ENCODE measurements at places on chromosomes 13 and 19.

DNA sequence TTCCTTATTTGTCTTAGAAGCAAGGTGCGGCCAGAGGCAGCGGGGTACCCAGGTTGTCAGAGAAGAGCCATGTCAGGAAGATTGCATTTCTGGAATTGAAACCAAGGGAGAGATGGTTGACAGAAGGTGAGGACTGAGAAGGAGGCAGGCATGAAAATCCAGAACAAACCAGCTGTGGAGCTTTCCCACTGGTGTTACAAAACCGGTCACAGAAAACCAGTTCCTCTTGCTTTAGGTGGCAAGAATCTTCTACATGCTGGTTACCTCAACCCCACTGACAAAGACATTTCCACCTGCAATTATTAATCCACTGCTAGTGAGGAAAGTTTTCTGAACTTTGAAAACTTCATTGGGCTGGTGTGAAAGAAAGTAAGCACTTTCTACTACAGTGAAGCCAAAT is 64.0 kb upstream of the MED4 start:
- H3K36me3 ChIP-seq, result peaks cover 1% of the 10 kb centered on the region
- no peak overlapping the region for H3K4me3 ChIP-seq
- DNase-seq, result no peak
- H3K4me1 ChIP-seq, result peaks cover 45% of the 10 kb centered on the region

DNA sequence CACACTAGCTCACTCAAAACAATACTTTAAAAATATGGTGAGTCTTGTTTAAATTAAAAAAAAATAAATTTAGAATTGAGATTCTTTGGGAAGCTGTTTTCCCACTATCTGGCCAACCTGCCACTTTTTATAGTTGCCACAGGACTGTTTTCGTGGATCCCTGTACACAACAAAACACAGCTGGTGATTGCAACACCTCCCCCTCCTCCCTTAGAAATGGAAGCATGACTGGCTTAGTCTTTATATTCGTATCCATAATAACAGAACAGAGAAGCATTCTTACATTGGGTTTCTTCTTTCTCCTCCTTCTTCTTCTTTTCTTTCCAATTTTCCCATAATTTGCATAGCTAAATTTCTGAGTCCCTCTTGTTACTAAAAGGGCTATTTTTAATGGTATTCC is 79.5 kb upstream of the GJB6 start:
- no peak overlapping the region for H3K4me3 ChIP-seq
- H3K27ac ChIP-seq, result no peak overlapping the region
- H3K4me1 ChIP-seq, result no peaks in the 10 kb centered on the region

DNA sequence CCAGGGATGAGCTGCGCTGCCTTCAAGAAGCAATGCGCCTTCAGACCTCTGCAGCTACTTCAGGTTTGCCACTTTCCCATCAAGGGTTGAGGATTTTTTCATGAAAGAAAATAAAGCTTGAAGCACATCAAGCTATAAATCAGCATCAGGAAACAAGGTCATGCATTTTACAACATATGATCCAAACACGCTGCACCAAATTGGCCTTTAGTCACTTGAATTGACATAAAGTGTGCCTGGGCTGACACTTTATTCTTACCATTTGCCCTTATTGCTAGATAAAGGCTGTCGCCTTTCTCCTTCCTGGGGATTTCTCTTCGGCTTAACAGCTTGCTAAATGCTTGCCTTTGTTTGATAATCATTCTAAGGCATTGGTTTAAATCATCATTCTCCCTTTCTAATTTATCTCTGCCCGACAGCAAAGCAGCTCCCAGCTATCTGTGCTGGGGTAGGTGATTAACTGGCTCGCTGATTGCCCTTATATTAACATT is 87.7 kb downstream of the LHFPL6 start:
- peaks cover 4% of the 10 kb centered on the region for H3K27me3 ChIP-seq
- no peaks in the 10 kb centered on the region for H3K36me3 ChIP-seq
- no peak for DNase-seq
- no peak overlapping the region for H3K4me3 ChIP-seq
- H3K27ac ChIP-seq, result no peak overlapping the region

DNA sequence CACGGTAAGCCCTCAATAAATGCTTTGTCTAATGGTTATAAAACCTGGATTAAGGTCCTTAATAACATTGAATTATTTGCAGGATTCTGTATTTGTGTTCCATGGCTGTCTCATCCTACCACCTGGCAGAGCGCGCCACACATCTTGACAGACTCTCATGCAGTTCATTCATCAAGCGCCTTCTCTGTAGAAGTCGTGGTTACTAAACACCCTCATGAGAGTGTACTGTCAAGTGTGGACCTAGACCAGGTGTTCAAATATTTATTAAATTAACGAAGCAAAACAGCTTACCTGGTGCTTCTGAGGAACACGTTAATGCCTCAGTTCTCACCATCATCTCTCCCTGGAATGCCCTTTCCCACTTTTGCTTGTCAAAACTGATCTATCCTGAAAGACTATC is 13.1 kb upstream of the FBXL3 start:
- H3K27ac ChIP-seq, result no peak overlapping the region
- H3K4me1 ChIP-seq, result no peaks in the 10 kb centered on the region
- DNase-seq, result no peak
- H3K4me3 ChIP-seq, result no peak overlapping the region

- H3K27ac ChIP-seq, result peak overlapping the region; percentile 39
- no peaks in the 10 kb centered on the region for H3K27me3 ChIP-seq
- DNase-seq, result no peak
- peaks cover 57% of the 10 kb centered on the region for H3K4me1 ChIP-seq
Measured at GRCh38 chr19:42497492-42498168, 30.7 kb downstream of the CEACAM1 start.

DNA sequence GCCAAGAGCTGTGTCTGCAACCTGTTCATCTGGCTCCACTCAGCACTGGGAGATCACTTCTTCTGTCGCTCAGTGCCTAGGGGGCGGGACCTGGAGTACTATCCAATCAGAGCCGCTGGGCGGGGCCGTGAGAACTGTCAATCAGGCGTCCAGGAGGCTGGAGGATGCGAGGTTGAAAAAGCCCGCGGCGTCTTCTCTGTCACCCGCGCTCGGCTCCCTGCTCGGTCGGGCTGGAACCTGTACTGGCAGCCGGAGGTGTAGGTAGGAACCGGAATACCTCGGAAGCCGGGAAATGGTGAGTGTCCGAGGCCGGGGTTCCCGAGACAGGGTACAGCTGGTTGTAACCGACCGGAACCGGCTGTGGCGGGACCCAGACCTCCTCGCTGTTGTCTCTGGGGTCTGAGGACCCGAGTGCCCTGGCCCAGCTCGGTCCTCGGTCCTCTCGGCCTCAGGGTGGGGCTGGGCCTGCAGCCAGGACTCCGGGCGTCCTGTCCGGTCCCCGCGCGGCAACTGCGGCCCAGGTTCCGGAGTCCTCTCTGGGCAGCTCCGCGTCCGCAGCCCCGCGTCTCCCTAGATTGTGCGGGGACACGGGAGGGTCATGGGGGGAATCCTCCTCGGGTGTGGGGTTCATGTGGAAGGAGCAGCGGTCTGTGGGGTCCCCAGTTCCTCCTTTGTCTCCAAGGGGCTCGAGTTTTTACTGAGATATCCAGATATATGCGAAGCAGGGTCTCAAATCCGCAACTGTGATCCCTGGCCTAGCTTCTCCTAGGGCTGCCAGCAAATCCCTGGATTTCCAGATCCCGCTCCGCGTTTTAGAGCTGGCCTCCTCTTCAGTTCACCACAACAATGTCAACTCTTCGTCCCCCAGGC is 42.6 kb downstream of the ZNF627 start:
- H3K36me3 ChIP-seq, result no peaks in the 10 kb centered on the region
- peak overlapping the region; percentile 24 for H3K27ac ChIP-seq
- H3K4me3 ChIP-seq, result peak overlapping the region; percentile 75
- no peaks in the 10 kb centered on the region for H3K27me3 ChIP-seq
- DNase-seq, result peak; percentile 96
- peaks cover 2% of the 10 kb centered on the region for H3K4me1 ChIP-seq

DNA sequence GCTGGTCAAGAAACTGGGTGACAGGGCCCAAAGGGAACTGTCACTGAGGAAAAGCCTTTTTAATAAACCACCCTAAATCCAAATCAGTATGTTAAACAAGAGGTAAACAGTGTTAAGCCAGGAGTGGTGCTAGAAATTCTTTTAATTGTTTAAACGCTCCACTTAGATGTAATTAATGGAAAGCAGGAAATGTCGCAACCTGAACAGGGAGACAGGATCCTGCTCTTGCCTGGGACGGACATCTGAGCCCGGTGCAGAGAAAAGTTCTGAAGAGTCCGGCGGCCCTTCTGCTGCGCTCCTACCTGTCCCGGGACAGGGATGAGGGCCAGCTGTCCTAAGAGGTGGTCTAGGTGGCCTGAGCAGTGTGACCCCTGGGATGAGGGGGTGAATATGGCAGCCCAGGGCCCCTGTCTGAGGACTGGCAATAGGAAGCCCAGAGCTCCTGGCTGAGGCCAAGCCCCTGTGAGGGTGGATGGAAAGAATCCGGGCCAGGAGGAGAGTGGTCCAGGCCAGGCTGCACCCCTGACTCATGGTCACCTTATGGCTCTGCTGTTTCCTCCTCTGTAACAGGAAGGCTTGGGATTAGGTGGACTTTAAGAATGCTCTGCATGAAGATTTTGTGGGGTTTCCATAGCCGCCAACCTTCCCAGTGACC is 112.8 kb upstream of the GJB6 start:
- H3K27ac ChIP-seq, result no peak overlapping the region
- H3K27me3 ChIP-seq, result no peaks in the 10 kb centered on the region
- no peak for DNase-seq
- H3K4me3 ChIP-seq, result no peak overlapping the region
- no peaks in the 10 kb centered on the region for H3K4me1 ChIP-seq
- no peaks in the 10 kb centered on the region for H3K36me3 ChIP-seq

GRCh38 chr19:34662919-34663318 is 14.0 kb downstream of the SCGB2B2 start:
- H3K4me1 ChIP-seq, result peaks cover 12% of the 10 kb centered on the region
- no peak overlapping the region for H3K27ac ChIP-seq
- peaks cover 4% of the 10 kb centered on the region for H3K27me3 ChIP-seq
- H3K4me3 ChIP-seq, result no peak overlapping the region
- peak; percentile 57 for DNase-seq

GRCh38 chr13:44191504-44192171 is 182.0 kb upstream of the SERP2 start:
- DNase-seq, result peak; percentile 44
- no peak overlapping the region for H3K27ac ChIP-seq
- peaks cover 26% of the 10 kb centered on the region for H3K4me1 ChIP-seq
- peak overlapping the region; percentile 5 for H3K4me3 ChIP-seq
- peaks cover 70% of the 10 kb centered on the region for H3K27me3 ChIP-seq

GRCh38 chr19:52296400-52296772 is 583 bp upstream of the ZNF480 start:
- peaks cover 19% of the 10 kb centered on the region for H3K4me1 ChIP-seq
- peak overlapping the region; percentile 77 for H3K27ac ChIP-seq
- peaks cover 71% of the 10 kb centered on the region for H3K36me3 ChIP-seq
- no peaks in the 10 kb centered on the region for H3K27me3 ChIP-seq
- peak overlapping the region; percentile 93 for H3K4me3 ChIP-seq
